ENCODE measurements at places on chromosomes 2 and 18.

DNA sequence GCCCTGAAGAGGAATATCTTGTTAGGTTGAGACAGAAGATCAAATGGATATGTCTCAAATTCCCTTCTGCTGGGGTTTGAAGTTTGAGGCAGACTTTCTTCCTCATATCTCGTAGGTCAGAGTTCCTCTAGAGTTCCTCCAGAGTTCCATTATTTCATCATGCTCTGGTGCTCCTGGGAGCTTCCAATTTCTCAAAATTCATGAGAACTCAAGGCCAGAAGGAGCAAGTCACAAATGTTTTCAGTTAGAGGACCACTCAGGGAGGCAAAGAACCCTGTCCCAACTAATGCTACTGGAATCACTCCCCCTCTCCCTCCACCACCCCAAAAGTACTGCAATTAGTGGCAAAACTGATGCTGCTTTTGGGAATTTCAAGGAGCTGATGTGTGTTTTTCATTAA is 115.7 kb upstream of the RBMS1 start:
- DNase-seq: no peak

DNA sequence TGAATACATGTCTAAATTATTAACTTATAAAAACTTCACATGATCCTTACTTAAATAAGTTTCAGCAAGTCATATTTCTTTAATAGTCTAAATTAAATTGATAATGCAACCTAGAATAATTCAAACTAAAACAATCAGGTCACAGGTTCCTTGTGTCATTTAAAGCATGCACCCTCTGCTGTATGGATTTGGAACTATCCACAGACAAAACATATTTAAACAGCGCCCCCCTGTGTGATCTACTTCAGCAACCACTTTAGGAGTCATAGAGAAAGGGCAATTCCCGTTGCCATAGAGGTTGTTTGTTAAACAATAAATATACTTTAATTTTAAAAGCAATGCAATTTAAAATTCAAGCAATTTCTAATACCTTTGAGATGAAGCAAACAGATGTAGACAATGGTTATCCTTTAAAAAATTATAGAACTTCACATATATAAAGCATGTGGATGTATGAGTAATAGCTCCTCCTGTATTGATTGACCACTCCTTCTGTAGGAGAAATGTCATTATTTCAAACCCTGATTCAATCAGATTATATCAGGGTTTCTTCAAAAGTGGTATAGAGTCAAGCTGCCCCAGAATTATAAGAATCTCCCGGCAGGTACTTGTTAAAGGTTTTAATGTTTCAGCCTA is 21.2 kb downstream of the GRB14 start:
- no peak for DNase-seq

DNA sequence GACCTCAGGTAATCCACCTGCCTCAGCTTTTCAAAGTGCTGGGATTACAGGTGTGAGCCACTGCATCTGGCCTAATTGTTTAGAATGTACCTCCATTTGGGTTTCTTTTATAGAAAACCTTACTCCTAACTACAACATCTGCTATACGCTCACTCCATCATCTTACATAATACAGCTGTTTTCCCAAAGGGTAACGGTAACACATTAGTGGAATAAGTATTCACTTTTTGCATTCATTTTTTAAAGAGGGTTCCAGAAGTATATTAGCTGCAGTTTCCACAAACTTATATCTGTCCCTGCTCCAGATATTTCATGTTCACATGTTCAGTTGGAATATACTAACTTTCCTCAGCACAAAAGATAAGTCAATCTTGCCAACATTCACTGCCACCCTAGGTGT is 640.1 kb upstream of the FSHR start:
- no peak for DNase-seq

DNA sequence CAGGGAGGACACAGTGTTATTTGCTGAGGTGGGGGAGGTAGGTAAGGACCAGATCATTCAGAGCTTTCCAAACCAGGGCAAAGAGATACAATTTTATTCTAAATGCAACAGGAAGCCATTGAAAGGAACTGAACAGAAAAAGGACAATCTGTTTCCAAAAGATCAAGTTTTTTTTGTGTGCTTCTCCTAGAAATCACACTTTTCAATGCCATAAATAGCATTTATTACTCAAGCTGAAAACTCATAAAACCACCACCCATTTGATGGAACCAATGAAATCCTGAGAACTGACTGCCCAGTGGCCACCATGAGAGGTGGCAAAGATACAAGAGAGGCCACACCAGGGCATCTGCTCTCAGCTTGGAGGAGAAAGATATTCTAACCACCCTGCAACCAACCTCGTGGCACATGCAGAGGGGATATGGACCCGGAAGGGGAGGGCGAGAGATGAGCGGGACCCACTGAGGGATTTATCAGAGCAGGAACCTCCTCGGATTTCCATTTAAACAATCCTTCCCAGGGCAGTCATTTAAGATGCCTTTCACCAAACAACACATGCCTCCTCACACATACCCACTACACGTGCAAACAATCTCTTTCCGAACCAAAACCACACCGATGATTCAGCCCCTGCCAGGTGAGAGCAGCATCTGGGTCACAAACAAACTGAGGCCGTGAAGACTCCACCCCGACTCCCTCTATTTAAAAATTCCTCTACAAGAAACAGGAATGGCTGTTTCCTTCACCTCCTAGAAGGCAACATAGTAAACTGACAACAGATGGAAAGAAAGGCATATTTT is 8.8 kb downstream of the CYB5A start:
- DNase-seq: no peak

DNA sequence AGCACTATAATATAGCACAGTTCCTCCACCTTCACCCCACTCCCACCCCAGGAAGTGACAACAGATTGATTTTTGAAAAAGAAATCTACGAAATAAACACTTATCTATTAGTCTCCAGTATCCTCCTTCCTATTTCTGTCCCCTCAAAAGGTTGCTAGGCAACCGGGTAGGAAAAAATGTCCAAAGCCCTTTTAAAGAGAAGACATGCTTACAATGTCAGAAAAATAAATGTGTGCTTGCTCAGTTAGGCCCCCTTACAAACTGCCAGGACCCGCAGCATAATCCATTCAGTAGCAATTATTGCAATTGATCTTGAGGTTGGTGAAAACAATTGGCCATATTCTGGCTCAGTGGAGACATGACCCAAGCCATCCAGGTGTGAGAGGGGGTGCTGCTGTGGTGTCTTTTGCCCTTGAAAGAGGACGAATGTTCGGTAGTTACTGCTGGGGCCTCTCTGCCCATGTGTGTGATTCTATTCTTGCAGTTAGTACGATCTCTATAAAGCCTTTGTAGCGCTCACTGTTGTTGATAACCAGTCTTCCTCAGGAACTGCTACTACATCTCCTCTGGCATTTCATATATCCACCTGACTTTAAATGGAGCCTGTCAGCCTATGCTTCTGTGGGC is 144.3 kb downstream of the MYO3B start:
- DNase-seq: no peak

- DNase-seq: no peak
These were observed 88.8 kb downstream of the STK39 start for GRCh38 chr2:168158586-168158985.

GRCh38 chr18:12041561-12041960 is 52.1 kb upstream of the ANKRD62 start:
- no peak for DNase-seq

DNA sequence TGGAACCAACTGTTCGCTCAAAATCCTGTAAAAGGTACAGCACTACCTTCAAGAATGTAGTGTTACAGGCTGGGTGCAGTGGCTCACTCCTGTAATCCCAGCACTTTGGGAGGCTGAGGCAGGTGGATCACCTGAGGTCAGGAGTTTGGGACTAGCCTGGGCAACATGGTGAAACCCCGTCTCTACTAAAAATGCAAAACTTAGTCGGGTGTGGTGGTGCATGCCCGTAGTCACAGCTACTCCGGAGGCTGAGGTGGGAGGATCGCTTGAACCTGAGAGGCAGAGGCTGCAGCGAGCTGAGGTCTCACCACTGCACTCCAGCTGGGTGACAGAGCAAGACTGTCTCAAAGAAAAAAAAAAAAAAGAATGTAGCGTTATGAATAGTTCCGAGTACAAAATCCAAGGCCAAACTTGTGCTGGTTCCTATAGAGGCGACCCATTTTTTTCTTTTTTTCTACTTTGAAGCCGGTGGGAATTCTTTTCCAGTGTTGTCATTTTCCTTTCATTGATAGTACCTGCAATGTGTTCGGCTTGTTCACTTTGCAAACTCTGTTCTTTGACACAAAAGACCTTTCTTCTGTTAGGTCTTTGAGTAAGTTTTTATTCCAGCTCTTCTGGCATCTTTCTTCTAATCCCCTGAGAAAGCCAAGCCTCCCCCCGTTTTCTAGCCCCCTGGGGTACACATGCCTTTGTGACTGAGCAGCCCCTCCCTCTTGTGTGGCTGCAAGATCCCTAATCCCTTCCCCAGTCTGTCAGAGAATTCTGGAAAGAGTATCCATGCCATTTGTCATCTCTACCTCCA is 25.1 kb downstream of the INPP5D start:
- no peak for DNase-seq

DNA sequence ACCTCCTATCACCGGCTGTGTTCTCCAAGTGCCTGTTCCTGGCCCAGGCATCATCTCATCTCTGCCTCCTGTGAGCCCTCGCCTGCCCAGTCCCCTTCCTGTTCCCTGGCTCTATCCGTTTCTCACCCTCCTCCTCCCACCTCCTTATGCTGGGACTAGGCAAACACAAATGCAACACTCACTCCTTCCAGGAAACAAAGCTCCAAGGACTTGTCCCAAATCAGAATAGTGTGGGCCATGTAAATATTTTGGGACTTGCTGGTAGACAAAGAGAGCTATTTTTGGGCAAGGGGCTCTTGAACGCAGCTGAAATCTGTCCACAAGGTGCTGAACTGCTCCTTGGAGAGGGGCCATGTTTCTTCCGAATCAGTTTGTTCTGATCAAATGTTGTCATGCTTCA is 25.3 kb downstream of the MBP start:
- DNase-seq: no peak

DNA sequence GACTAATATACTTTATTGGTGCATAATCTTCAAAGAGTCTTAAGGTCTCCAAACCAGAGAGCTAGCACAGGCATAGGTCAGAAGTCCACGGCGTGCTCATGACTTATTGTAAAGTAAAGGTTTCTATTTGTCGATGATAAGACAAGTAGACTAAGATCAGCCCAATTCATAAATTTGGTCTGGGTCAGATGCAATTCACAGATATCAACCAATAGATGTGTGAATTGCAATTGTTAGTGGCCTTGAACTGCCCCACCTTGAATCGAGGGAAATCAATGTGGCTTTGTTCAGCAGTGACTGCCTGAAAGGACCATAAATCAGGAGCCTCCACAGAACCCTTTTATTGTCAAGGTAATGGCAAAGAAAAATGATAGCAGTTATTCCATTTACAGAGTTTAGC is 39.1 kb upstream of the CPS1 start:
- no peak for DNase-seq

- no peak for DNase-seq
These were observed 71.6 kb downstream of the NDUFA10 start for GRCh38 chr2:239953418-239954061.

DNA sequence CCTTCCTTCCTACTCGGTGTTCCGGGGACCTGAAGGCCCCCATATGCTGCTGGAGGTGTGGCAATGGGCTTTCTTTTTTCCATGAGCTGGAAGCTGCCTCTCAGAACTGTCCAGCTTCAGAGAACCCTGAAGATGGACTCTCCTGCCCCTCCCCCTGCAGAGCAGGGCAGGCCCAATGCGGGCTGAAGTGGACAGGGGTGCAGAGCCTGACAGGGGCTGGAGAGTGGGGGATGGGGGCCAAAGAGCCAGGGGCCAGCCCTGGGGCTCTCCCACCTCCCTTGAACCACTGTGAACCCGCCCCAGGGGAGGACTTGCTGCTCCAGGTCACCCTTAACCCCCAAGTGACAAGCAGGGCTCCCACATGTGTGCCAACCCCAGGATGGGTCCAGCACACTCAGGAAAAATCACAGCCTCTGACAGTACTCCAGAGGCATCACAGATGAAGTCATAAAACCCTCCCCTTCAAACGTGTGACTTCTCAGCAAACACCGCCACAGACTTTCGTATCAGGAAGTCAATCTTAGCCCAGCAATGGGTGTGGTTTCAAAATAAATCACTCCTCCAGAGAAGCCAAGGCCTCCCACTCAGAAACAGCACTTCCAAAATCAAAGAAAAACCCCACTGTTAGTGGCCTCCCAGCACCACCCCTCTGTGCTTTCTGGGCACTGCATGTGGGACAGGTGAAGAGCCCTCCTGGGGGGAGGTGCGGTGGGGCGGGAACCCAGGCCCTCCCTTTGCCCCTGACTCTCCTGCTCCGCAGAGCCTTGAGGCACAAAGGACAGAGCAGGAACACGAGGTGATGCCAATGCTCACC is 135.8 kb downstream of the HDAC4 start:
- DNase-seq: peak; percentile 39

DNA sequence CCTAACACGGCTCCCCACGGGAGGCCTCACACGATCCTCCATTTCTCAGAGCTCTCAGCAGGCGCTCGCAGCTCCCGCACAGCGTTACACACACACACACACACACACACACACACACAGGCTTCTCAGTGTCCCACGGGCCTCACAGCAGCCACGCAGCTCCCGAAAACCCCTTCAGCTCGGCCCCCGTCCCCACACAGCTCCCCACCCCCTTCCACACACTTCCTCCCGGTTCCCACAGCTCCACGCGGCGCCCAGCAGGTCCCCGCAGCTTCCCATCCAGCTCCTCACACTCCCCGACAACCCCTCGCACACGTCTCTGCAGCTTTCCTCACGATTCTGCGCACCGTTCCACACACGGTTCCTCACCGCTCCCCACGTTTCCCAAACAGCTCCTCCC is 41.6 kb downstream of the KIF1A start:
- no peak for DNase-seq

GRCh38 chr2:15588329-15588919 is 3.2 kb upstream of the DDX1 start:
- no peak for DNase-seq

DNA sequence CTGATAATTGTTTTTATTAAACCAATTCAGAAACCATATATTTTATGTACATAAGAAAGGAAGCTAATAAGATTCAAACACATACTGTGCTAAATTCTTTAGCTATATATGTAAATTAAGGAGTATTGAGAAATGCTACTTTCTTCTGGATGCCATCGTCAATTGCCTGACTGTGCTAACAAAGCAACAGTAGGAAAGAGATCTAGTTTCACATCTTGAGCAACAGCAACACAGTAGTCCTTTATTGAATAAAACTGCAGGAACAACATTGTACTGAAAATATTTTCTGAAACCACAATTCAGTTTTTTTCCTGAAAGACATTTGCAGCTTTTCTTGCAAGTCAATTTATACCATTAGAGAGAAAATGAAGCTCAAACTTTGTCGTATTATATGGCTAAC is 1404.9 kb upstream of the SLC39A10 start:
- no peak for DNase-seq

- DNase-seq: no peak
These were observed 113.9 kb upstream of the TFCP2L1 start for GRCh38 chr2:121398853-121399252.

DNA sequence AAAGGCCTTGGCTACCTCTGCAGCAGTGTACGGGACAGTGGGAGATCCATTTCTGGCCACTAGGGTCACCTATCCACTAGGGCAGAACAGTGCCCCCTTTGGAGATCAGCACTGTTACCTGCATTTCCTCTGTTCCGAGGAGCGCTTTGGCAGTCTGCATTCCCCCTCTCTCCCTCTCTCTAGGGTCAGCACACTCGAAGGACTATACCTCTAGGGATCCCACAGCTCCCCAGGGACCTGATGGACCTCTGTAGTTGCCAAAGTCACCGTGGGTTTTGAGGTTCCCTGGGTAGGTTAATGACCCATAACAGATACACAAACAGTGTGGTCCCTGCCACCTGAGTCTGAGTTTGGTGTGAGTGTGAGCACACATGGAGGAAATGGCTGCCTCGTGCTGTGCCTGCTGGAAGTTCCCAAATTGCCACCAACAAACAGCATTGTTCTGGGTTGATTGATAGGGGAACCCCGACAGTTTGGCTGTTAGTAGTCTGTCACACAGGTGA is 99.8 kb upstream of the VWC2L start:
- no peak for DNase-seq

Measured in T-helper 9 cell (primary cell).